ENCODE measurements at places on chromosomes 2 and 18. TPM values are rescaled to one million over a fixed set of nuclear protein-coding genes. Genes with fewer than 3 reads are reported as not detected.

SH3RF3 gene
- 1.9 TPM for total RNA-seq

- peaks cover 4% of the 10 kb centered on the region for H3K36me3 ChIP-seq
- no peak overlapping the region for H3K4me3 ChIP-seq
- H3K27ac ChIP-seq: no peak overlapping the region
- H3K4me1 ChIP-seq: peaks cover 31% of the 10 kb centered on the region
Measured at GRCh38 chr18:38576916-38577315, 1011.3 kb upstream of the CELF4 start.

DNA sequence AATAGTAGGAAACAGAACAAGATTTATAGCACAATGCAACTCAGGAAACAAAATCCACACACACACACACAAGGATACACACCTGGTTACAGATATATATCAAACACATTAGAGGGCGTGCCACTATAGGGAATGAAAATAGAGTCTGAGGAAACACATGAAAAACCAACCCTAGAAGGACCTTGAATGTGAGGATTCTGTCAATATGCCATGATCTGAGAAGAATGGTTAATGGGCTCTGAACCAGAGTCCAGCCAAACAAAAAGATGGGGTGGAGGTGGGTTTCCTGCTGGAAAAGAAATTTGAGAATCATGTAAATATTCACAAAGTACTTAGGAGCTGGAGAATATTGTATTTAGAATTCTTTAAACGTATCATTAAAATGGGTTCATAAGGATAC lies 7.8 kb upstream of the TMEM37 start:
- no peaks in the 10 kb centered on the region for H3K36me3 ChIP-seq
- H3K27ac ChIP-seq: no peak overlapping the region
- peaks cover 31% of the 10 kb centered on the region for H3K27me3 ChIP-seq
- DNase-seq: no peak
- no peak overlapping the region for H3K4me3 ChIP-seq
- no peaks in the 10 kb centered on the region for H3K4me1 ChIP-seq

DNA sequence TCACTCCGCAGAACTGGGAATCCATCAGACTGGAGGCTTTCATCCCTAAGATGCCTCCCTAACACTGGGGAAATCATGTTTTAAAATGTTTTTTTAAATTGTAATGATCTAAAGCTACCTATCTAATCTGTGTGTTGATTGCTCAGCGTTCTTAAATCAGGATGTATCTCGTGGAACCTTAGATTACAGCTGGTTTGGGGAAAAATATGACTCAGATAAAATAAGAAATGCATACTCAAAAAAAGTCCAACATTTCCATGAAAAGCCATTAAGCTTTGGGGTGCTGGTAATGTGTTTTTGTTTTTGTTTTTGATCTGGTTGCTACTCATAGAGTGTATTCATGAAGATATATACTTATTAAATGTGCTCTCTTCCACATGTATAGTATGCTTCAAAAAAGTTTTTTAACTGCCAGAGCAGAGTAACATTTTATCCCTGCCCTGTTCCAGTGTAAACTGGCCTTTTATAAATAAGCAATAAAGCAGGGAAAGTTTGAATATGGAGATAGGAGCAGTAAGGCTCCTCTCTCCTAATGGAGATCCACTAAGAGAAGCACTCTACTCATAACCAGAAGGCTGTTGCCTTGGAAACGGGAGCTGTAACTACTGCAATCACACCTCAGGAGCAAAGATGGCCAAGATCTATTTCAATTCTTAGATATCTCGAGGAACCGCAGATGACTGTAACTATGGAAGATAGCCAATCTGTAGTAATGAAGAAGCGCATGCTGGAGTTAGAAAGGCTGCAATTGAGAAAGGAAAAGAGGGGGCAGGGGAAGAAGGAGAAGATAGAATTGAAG lies 41.6 kb downstream of the ANKRD44 start:
- peaks cover 32% of the 10 kb centered on the region for H3K36me3 ChIP-seq
- DNase-seq: peak; percentile 69
- H3K4me1 ChIP-seq: peaks cover 91% of the 10 kb centered on the region
- no peak overlapping the region for H3K4me3 ChIP-seq
- peak overlapping the region; percentile 90 for H3K27ac ChIP-seq
- no peaks in the 10 kb centered on the region for H3K27me3 ChIP-seq

GRCh38 chr2:103396152-103396551 lies 634.3 kb downstream of the TMEM182 start:
- H3K4me1 ChIP-seq: no peaks in the 10 kb centered on the region
- H3K36me3 ChIP-seq: no peaks in the 10 kb centered on the region
- H3K27ac ChIP-seq: no peak overlapping the region

DNA sequence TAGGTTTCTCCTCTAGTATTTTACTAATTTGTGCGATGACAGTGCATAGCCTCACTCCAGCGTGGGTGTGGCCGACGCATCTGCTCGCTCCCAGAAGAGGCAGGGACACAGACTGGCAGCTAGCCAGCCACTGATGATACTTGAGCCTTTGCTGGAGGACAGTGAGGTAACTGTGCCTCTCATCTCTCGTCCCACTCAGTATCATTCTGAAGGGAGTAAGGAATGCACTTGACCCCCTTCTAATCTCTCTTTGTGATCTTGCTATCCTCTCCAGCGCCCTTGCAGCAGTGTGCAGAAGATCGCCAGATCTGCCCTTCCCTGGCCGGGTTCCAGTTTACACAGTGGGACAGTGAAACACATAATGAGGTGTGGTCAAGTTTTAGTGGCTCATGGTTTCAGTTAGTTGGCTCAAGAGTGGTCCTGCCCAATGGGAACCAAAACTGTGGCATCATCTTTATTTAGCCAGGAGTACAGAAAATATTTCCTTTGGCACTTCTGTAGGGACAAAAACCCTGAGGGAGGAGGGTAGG lies 17.5 kb downstream of the NCAPH start:
- H3K4me1 ChIP-seq: no peaks in the 10 kb centered on the region
- no peak overlapping the region for H3K27ac ChIP-seq

ACAA2 gene
- 83.3 TPM for total RNA-seq

ATP6V1B1 gene
- not detected for total RNA-seq

- H3K27me3 ChIP-seq: no peaks in the 10 kb centered on the region
- DNase-seq: no peak
- no peak overlapping the region for H3K4me3 ChIP-seq
- H3K36me3 ChIP-seq: no peaks in the 10 kb centered on the region
- H3K4me1 ChIP-seq: no peaks in the 10 kb centered on the region
- no peak overlapping the region for H3K27ac ChIP-seq
Measured at GRCh38 chr2:141501752-141502151, 629.1 kb downstream of the LRP1B start.

CNGA3 gene
- not detected for total RNA-seq

DNA sequence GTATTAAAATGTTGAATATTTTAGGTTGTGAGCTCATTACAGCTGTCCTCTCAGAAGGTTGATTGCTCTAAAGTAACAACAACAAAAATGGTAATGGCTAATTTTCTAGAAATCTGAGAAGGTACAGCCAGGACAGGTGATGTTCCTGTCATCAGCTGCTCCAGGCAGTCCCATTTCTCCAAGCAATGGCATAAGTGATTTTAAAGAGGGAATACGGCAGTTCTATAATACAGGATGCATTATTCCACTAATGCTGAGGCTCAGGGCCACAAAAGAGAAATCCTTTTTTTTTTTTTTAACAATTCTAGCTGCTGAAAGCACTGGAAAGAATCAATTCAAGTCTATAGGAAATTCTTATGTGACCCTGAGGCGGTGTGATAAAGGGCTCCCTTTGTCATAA lies 199.9 kb downstream of the PMAIP1 start:
- no peaks in the 10 kb centered on the region for H3K36me3 ChIP-seq
- no peaks in the 10 kb centered on the region for H3K27me3 ChIP-seq
- no peak overlapping the region for H3K4me3 ChIP-seq
- no peaks in the 10 kb centered on the region for H3K4me1 ChIP-seq
- DNase-seq: no peak
- no peak overlapping the region for H3K27ac ChIP-seq

- H3K27me3 ChIP-seq: peaks cover 1% of the 10 kb centered on the region
- no peak for DNase-seq
- H3K4me3 ChIP-seq: no peak overlapping the region
- no peaks in the 10 kb centered on the region for H3K4me1 ChIP-seq
Measured at GRCh38 chr18:25141399-25141798, 210.6 kb downstream of the ZNF521 start.

GRCh38 chr2:113846429-113846828 lies 43.5 kb upstream of the ACTR3 start:
- no peak for DNase-seq
- H3K4me1 ChIP-seq: peaks cover 9% of the 10 kb centered on the region
- no peaks in the 10 kb centered on the region for H3K27me3 ChIP-seq
- H3K27ac ChIP-seq: no peak overlapping the region
- no peak overlapping the region for H3K4me3 ChIP-seq

- no peak overlapping the region for H3K4me3 ChIP-seq
- no peak for DNase-seq
- peaks cover 2% of the 10 kb centered on the region for H3K36me3 ChIP-seq
- no peaks in the 10 kb centered on the region for H3K4me1 ChIP-seq
- no peak overlapping the region for H3K27ac ChIP-seq
Measured at GRCh38 chr2:68605939-68606338, 37.4 kb upstream of the PROKR1 start.

TNFRSF11A gene
- 7.3 TPM for total RNA-seq

LRP2 gene
- total RNA-seq: 1.8 TPM

GRCh38 chr2:233076749-233077148 lies 16.6 kb downstream of the INPP5D start:
- no peaks in the 10 kb centered on the region for H3K27me3 ChIP-seq
- no peak for DNase-seq
- H3K4me3 ChIP-seq: no peak overlapping the region
- H3K36me3 ChIP-seq: peaks cover 34% of the 10 kb centered on the region
- peaks cover 43% of the 10 kb centered on the region for H3K4me1 ChIP-seq
- no peak overlapping the region for H3K27ac ChIP-seq

GRCh38 chr18:60162388-60162787 lies 210.2 kb downstream of the MC4R start:
- H3K4me3 ChIP-seq: no peak overlapping the region
- DNase-seq: no peak
- H3K27me3 ChIP-seq: no peaks in the 10 kb centered on the region
- no peaks in the 10 kb centered on the region for H3K4me1 ChIP-seq
- no peak overlapping the region for H3K27ac ChIP-seq

DNA sequence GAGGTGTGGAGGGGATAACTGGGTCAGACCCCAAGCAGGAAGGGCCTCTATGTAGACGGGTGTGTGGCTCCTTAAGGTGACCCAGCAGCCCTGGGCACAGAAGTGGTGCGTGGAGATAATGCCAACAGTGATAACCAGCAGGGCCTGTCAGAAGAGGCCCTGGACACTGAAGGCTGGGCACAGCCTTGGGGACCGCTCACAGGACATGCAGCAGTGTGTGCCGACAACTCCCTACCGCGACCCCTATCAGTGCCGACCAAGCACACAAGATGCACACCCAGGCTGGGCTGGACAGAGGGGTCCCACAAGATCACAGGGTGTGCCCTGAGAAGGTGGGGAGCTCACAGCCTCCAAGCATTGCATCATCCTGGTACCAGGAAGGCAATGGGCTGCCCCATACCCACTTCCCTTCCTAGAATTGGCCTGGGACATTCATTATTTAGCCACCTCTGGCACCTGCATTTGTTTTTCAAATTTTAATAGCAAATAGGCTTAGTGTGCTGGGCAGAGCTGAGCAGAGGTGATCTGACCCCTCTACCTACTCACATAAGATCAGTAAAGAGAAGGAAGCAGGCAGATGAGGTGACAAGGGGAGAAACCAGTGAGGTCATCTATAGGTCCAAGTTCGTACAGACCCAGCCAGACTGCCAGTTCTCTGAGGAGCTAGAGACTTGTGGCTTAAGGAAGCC lies 55.2 kb downstream of the BCL11A start:
- peaks cover 2% of the 10 kb centered on the region for H3K4me1 ChIP-seq
- H3K36me3 ChIP-seq: no peaks in the 10 kb centered on the region
- H3K27ac ChIP-seq: no peak overlapping the region
- H3K27me3 ChIP-seq: no peaks in the 10 kb centered on the region

- H3K36me3 ChIP-seq: no peaks in the 10 kb centered on the region
- H3K27me3 ChIP-seq: no peaks in the 10 kb centered on the region
- peak overlapping the region; percentile 62 for H3K4me3 ChIP-seq
- peak overlapping the region; percentile 94 for H3K27ac ChIP-seq
Measured at GRCh38 chr18:74139888-74140287, 7.7 kb downstream of the FBXO15 start.

ASIC4 gene
- not detected for total RNA-seq

- no peak overlapping the region for H3K27ac ChIP-seq
- peaks cover 3% of the 10 kb centered on the region for H3K27me3 ChIP-seq
- no peak for DNase-seq
- H3K4me1 ChIP-seq: no peaks in the 10 kb centered on the region
- no peak overlapping the region for H3K4me3 ChIP-seq
Measured at GRCh38 chr18:37381554-37381953, 184.0 kb downstream of the CELF4 start.

DNA sequence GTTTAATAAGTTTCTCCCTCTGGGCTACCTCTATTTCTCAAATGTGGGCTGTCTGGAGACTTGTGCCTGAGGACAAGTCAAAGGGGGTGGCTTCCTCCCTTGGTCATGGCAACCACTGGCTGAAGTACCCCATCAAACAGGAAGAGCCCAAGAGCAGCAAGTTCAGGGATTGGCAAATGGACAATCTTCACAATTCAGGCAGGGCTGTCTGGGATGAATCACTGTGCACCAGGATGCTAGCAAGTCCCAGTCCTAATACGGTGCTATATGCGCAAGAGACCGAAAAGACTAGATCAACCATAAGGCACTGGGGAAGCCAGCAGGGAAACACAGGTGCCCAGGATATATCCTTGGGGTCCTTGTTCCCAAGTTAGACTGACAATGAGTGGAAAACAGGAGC lies 75.5 kb downstream of the ANTXR1 start:
- peaks cover 10% of the 10 kb centered on the region for H3K27me3 ChIP-seq
- no peak overlapping the region for H3K27ac ChIP-seq
- H3K4me1 ChIP-seq: no peaks in the 10 kb centered on the region
- H3K4me3 ChIP-seq: no peak overlapping the region
- no peak for DNase-seq
- H3K36me3 ChIP-seq: no peaks in the 10 kb centered on the region

POTEJ gene
- not detected for total RNA-seq

- H3K4me3 ChIP-seq: no peak overlapping the region
- H3K27me3 ChIP-seq: no peaks in the 10 kb centered on the region
- no peak for DNase-seq
Measured at GRCh38 chr18:44541781-44542180, 138.9 kb upstream of the SETBP1 start.

GRCh38 chr2:41668529-41668928 lies 379.3 kb upstream of the PKDCC start:
- no peaks in the 10 kb centered on the region for H3K4me1 ChIP-seq
- no peak overlapping the region for H3K4me3 ChIP-seq
- DNase-seq: no peak
- no peak overlapping the region for H3K27ac ChIP-seq

GREB1 gene
- total RNA-seq: 1.5 TPM

- H3K27me3 ChIP-seq: no peaks in the 10 kb centered on the region
- no peak overlapping the region for H3K4me3 ChIP-seq
- no peak for DNase-seq
- no peak overlapping the region for H3K27ac ChIP-seq
- no peaks in the 10 kb centered on the region for H3K36me3 ChIP-seq
Measured at GRCh38 chr18:66764230-66764629, 160.3 kb upstream of the CDH19 start.

All from activated CD8-positive, alpha-beta T cell treated with anti-CD3 and anti-CD28 coated beads for 36 hours (primary cell).